ENCODE measurements at places on chromosomes 2 and 18. TPM values are rescaled to one million over a fixed set of nuclear protein-coding genes. Genes with fewer than 3 reads are reported as not detected.

CPO gene
- not detected for total RNA-seq

HJURP gene
- 1.2 TPM for total RNA-seq

MAP2 gene
- 44.0 TPM for total RNA-seq

GYPC gene
- 76.7 TPM for total RNA-seq

COL4A3 gene
- total RNA-seq: 46.4 TPM

PER2 gene
- total RNA-seq: 22.7 TPM

AQP12A gene
- not detected for total RNA-seq

DNA sequence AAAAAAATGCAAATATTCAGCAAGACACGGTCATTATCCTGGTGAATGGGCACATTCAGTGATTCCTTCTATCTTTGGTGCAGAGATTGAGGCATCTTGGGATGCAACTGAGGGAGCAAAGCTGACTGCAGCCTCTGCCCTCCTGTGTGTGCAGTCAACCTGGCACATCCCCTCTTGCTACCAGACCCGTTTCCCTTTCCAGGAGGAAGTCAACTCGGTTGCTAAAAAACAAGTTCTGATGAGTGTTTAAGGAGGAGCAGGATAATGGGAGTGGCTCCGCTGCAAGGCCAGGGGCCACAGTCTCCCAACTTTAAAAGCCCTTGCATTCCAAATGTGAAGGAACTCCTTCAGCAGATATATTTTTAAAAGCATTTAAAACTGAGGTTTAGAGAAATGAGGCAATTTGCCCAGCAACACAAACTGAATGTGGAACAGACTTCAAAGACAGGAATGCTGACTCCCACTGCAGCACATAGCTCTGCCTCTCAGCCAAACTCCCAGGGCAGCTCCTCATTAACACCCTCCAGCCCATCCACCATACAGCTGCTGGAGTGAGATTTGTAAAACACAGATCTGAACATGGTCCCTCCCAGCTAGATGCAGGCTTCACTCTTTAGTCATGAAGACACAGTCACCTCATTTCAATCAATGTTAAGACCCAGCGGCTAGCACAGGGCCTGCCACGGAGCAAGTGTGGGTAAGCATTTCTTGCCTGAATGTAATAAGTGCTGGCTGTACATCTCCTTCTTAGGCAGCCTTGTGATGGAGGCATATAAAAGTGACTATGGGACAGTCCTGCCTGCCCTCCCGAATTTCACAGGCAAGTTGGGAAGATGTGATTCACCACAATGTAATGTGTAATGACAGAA, 54.3 kb downstream of the VSNL1 start:
- no peak for DNase-seq

- DNase-seq: no peak
Measured at GRCh38 chr2:37794717-37795116, 123.3 kb upstream of the CDC42EP3 start.

GRCh38 chr18:30920351-30920750, 122.2 kb downstream of the DSC3 start:
- no peak for DNase-seq

DNA sequence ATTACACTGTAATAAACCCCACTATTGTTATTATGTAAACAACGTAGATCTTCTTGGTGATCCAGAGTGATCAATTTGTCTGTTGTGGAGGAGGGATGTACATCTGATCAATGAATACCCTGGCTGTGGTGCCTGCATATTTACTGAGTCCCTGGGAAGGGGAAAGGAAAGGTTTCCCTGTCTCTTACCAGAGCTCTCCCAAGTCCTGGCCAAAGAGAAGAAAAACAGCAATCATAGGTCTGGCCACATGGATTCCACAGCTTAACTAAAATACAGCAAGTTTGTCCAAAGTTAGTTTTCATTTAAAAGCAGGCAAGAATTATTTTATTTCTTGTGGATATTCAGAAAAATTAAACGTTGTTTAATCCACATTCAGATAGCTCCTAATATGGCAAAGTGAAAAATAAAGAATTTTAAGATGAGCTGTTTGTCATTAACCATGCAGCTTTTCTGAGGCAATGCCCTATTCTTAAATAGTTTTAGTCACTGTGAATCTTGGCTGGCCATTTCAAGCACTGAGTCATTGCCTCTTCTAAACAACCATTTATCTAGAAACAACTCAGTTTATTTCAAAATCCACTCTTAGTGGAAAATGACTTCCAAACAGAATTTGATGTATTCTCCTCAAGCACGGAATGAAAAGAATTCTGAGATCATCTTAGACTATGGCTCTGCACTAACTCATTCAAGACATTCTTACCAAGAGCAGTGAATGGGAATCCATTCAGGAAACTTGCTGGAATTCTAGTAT, 1004.4 kb upstream of the CDH2 start:
- DNase-seq: no peak

GRCh38 chr2:160380000-160380570, 113.5 kb downstream of the RBMS1 start:
- DNase-seq: no peak

DNA sequence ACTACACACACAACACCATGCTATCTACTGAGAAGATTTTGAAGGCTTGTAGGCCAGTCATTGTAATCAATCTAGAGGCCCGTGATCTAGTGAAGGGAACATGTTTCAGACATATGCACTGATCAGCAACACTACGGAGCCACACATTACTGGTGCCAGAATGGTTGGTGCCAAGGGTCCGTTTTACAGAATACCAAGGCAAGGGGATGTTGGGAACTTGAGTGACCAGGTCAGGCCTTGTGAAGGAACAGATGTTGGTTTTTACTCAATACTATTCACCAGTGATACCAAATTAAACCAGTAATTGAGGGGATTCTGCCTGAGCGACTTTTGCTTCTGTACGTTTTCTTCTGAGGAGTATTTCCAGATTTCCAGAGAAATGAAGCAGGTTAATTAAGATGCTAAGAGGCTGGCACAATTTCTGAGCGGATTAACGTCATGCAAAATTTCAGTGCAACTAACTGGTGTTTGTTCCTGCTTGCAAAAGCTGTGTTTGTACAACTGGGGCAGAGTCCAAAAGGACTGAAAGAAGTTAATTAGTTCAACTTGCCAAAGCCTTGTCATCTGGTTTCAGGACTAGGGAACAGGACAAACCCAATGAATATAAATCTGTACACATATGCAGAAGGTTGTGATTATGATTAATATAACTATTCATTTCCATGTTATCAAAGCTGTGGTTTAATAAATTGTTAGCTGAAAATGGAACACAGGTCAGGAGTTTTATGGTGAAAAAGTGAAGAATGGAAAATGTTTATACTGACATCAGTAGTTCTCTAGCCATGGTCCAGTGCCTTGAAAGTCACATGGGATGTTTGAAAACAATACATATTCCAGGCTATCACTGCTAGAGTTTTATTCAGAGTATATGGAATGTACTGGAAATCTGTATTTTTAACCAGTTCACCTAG, 432.1 kb upstream of the DCC start:
- no peak for DNase-seq

- no peak for DNase-seq
Measured at GRCh38 chr18:73840319-73840945, 307.2 kb downstream of the FBXO15 start.

DNA sequence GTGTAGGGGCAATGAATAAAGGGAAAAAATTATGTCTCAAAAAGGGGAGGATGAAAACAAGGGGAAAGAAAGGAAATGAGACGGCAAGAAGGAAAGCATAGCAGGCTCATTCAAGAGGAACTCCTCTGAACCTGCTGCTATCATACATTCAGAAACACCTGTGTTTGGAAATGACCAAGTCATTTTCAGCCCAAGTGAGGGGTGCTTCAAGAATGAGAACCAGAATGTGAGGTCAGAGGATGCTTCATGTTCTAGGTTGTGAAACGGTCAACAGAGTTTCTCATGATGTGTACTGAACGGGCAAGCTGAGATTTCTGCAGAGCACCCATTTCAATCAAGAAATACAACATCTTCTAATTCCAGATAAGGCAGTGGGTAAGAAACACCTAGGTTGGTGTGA, 1367.2 kb upstream of the CELF4 start:
- no peak for DNase-seq

- no peak for DNase-seq
Measured at GRCh38 chr2:215692387-215693079, 256.7 kb upstream of the FN1 start.

GRCh38 chr2:61718965-61719364, 134.9 kb downstream of the FAM161A start:
- DNase-seq: no peak

- DNase-seq: no peak
Measured at GRCh38 chr2:118982039-118982438, 40.0 kb downstream of the MARCO start.
